Stimulated activated CD8-positive, alpha-beta memory T cell treated with anti-CD3 and anti-CD28 coated beads, Interleukin-4, amount 100 ng/mL, for 48 hours (primary cell): ENCODE measurements at places on chromosomes 2 and 18.

DNA sequence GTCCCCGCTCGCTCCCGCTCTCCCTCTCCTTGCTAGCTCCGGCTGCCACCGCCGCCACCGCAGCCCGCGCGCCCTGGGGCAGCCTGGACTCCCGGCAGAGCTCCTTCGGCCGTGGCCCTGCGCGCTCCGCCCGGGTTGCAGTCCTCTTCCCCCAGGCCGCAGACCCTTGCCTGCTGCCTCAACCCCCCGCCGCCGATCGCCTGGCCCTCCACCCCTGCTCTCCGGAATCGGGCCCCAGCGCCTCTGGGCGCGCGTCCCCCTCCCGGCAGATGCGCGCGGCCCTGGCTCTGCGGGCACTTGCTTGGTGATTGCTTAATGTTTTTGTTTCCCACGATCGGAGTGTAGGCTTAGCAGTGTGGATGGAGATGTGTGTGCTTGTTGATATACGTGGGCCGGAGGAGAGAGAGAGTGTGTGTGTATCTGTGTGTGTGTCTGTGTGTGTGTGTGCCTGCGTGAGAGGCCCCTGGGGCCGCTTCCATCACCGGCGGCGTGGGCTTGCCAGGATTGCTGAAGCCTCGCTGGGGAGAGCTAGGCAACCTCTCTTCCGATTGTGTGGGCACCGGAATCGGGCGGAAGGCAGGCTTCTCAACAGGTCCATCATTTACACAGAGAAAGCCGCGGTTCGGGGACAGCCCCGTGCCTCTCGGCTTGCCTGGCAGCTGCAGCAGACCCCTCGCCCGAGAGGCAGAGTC is 877 bp downstream of the INHBB start:
- DNase-seq = peak; percentile 34

DNA sequence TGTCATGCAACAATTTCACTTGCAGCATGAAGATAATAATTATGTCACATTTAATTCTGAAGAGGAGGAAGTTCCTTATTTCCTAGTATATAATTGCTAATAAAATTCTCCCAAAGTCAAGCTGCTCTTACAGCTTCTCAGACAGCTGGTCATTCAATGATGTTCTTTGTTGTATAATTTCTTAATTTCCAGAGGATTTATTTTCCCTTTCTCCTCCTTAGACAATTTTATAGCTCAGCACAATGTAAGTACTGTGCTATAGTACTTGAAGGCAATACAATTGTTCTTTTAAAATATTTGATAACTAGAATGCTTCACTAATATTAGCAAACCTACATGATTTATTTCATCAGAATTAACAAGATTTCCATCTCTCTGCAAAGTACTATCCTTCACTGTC is 73.4 kb downstream of the ROCK1 start:
- no peak for DNase-seq

DNA sequence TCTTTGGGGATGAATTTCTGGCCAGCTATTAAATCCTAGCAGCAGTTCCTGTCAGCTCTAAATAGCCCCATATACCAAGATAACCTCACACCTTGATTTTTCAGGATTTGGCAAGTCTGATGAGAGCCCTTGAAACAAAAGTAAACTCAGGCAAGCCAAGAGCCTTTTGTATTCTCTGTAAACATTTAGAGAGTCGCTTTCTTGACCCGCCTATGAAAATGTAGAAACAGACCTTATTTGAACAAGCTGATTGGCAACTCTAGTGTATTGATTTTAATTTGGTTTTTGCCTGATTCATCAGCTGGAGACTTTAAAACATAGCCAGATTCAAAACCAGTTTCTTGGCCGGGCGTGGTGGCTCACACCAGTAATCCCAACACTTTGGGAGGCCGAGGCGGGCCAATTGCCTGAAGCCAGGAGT is 43.4 kb downstream of the CABLES1 start:
- no peak for DNase-seq

- no peak for DNase-seq
These were observed 12.4 kb downstream of the COPS8 start for GRCh38 chr2:237097911-237098702.

DNA sequence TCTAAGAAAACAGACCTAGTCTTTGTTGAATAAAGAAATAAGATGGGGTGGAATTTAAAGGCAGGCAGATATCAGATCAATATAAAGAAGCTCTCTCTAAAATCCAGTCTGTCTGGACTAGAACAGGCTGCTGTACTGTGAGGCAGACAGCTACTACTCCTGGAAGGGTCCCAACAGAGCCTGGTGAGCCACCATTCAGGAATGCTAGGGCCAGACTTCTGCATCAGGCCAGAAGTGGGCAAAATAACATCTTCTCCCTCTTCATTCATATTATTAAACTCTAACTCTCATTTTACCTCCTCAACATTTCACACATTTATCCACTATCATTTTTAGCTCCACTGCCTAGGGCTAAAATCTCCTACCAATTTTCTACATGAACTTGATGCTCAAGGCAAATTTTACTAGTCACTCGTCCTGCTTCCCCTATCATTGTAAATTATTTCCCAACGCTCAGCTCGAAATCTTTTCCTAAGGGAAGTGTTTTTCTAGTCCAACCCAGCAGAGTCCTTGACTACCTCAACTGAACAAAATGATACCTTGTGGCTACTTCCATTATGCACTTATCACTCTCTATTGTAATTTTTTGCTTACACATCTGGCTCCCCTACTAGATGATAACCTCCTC is 45.2 kb upstream of the GLS start:
- no peak for DNase-seq

DNA sequence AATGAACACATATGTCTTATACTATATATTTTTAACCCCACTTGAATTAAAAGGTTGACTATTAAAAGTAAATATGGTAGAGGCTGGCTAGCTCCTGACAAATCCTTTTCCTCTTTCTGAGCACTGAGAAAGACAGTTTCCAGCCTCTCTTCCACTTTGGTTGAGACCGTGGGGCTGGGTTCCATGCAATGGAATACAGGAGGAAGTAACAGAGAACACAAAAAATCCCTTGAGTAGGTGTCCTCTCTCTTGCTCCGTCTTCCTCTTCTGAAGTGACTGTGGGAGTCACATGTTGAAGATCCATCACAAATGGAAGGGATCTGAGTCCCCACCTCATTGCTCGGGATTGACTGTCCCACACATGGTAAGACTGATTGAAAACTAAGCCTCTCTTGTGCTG is 36.6 kb upstream of the SIGLEC15 start:
- no peak for DNase-seq

DNA sequence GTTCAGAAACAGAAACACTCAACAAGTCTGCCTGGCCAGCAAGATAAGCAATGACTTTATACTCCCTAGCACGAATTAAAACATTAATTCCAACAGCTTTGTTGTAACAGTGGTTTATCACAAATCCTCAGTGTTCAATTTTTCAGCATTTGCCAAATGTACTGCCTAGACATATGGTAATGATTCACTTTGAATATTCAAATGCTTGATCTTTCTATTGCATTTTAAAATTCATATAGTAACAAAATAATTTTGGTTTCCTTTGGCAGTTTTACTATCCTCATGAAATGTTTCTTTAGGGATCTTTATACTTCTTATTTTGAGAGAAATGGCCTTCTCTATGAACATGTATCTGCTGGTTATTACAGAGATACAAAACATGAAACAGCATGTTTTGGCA is 851.8 kb upstream of the NXPH2 start:
- DNase-seq = no peak

DNA sequence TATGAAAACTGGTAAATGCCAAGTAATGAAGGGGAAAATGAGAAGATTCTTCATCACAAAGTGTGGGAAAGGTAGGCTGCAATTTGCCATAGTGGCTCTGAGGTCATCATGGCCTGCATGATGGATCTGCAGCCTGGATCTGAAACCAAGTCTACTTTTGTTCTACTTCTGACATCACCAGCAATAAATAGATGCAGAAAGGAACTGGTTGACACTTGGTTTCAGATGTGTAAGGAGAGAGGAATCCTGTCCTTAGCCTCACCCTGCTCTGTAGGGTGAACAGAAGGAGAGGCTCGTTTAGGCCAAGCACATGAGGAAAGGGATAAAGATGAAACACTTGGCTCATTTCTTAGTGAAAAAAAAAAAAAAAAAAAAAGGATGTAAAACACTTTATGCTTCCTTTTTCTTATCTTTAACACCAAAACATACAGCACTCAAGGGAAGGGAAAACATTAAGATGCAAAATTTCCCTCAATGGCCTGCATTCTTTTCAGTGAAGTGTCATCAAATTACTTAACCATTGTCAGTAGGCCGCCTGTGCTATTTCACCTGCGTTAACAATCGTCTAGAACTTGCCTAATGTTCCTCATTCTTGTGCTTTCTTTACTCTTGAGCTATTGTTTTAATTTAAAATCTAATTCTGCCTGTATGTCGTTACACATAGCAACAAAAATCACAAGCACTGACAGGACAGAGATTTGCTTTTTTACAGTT is 3.9 kb downstream of the NEB start:
- no peak for DNase-seq

- DNase-seq = no peak
These were observed 39.8 kb downstream of the GREB1 start for GRCh38 chr2:11573418-11574175.

DNA sequence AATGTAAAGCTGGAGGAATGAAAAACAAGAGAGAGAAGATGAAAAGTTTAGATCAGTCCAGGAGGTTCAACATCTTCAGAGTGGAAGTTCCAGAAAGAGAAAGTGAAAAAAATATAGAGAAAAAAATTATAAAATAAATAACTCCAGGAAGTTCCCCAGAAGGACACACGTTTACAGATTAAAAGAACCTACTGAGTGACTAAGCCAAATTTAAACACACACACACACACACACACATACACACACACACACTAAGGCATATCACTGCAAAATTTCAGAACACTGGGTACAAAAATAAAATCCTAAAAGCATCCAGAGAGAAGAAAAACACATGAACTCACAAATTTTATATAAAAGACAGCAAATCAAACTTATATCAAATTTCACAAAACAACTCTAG is 85.9 kb upstream of the PMAIP1 start:
- DNase-seq = no peak

DNA sequence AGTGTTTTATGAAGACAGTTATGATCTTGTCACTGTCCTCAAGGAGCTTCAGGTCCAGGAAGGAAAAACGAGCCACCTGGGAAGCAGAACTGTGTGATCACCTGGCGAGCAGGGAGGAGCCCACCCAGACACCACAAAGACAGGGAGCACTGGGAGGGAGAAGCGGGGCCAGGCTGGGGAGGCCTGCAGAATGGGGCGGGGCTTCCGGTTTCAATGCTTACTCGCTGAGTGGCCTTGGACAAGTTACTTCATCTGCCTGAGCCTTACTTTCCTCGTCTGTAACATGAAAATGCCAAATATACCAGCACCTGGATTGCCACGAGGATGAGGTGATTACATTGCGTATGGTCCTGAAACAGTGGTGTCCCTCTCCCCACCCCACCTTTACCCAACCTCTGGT is 227.5 kb downstream of the ANKRD30B start:
- DNase-seq = no peak

DNA sequence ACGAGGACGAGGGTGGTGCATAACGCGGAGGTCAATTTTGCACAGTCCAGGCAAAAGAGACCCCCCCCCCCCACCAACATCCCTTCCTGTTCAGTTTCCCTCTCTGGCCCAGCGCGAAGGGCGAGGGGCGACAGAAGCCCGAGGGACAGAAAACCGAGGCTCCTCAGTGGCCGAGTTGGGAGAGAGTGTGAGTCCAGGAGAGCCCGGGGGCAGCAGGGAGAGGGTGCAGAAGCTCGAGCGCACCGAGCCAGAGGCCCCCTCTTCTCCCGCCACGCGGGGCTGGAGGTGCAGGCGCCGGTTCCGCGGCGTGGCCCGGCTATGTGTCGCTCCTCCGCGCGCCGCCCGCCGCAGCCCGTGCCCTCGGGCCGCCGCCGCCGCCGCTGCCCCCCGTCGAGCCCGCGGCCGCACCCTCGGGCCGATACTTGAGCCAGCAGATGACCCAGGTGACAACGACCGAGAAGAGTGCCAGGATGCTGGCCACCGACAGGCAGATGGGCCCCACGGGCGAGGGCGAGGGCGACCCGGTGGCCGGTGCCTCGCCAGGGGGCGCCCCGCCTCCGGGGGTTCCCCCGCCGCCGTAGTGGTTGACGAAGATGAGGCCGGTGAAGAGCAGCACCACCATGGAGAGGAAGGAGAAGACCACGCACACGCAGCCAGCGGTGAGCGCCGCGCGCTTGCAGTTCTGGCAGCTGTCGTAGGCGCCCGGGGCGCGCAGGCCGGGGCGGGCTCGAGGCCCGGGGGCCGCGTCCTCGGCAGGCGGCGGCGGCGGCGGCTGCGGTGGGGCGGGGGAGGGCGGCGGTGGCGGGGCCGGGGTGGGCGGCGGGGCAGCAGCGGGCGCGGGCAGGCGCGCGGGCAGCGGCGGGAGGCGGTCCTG is 20.2 kb upstream of the PAX3 start:
- peak; percentile 52 for DNase-seq

DNA sequence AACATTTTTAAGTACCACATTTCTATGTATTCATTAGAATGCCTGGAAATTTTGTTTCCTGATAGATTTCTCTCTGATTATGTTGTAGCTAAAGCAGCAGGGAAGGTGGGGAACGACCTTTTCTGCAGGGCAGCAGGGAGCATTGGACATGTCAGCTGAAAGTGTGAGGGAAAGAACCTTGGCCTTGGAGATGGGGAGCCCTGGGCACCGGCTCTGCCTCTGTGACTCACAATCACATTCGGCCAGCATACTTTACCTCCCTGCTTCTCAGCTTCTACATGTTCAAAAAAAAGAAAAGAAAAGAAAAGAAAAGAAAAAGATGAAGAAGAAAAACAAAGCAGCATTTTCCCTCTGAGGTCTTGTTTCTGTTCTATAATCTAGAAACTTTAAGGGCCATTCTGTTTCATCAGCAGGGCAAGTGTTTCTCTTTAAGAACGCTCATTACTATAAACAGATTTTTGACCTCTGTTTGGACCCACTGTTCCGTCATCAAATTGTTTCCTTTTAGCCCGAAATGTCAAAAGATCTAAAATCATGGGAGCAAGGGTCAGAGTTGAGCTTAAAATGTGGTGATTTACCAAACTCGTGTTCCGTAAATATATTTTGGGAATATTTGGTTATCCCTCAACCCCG is 27.9 kb downstream of the SETBP1 start:
- no peak for DNase-seq

DNA sequence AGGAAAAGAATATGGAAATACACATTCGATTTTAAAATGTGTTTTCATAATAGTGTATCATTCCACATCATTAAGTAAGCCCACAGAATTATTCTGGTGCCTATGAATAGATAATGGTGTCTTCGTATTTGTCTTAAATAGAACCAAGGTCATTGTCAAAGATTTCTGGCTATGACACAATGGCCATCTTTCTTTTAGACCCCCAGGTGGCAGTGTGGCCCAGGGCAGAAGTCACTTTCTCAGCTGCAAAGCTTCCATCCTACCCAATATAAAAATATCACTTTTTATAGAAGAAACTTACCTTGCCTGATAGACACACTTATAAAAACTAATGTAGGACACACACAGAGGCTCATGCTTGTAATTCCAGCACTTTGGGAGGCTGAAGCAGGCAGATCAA is 57.5 kb downstream of the ZRANB3 start:
- DNase-seq = peak; percentile 32

DNA sequence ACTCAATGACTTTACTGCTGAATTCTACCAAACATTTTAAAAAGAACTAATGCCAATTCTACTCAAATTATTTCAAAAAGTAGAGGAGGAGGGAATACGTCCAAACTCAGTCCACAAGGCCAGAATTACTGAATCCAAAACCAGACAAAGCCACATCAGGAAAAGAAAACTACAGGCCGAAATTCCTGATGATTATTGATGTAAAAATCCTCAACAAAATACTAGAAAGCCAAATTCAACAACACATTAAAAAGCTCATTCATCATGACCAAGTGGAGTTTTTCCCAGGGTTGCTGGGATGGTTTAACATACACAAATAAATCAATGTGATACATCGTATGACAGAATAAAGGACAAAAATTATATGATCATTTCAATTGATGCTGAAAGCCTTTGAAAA is 103.9 kb upstream of the UBE2E3 start:
- DNase-seq = no peak
